ENCODE measurements at places on chromosomes 12 and 14.

- DNase-seq, result no peak
Measured at GRCh38 chr14:93173943-93174395, 10.7 kb downstream of the MOAP1 start.

DNA sequence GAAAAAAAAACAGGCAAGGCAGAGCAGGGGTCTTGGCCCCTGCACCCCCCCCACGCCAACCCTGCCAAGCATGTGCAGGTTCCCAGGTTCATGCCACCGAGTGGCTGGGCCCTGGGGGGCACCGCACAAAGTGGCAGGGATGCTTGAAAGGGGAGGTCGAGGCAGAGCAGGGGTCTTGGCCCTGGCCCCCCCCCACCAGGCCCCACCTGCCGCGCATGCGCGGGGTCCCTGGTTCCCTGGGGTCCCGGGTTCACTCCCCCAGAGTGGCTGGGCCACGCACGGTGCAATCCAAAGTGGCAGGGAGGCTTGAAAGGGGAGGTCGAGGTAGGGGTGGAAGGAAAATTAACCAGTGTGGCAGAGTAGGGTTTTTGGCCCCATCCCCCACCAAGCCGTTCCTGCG, 312.2 kb downstream of the ALG10 start:
- no peak for DNase-seq

GRCh38 chr12:85747941-85748495, 88.2 kb downstream of the RASSF9 start:
- DNase-seq, result no peak

- DNase-seq, result no peak
Measured at GRCh38 chr14:104892531-104893434, 27.7 kb downstream of the CEP170B start.

GRCh38 chr14:22044193-22044592, 370.6 kb upstream of the OR4E1 start:
- DNase-seq, result no peak

- DNase-seq, result no peak
Measured at GRCh38 chr12:123754041-123754772, 7.9 kb upstream of the DNAH10 start.

DNA sequence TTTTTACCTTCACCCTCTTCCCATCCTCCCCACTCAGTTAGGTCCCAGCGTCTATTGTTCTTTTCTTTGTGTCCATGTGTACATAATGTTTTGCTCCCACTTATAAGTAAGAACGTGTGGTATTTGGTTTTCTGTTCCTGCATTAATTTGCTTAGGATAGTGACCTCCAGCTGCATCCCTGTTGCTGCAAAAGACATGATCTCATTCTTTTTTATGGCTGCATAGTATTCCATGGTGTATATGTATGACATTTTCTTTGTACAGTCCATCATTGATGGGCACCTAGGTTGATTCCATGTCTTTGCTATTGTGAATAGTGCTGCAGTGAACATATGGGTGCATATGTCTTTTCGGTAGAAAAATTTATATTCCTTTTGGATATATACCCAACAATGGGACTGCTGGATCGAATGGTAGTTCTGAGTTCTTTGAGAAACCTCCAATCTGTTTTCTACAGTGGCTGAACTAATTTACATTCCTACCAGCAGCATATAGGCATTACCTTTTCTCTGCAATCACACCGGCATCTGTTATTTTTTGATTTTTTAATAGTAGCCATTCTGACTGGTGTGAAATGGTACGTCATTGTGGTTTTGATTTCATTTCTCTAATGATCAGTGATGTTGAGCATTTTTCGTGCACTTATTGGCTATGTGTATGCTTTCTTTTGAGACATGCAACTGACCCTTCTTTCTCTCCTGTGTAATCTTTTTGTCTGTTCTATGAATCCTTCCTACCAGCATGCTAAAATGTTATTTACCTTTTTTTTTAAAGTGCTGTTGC, 279.7 kb upstream of the AMIGO2 start:
- no peak for DNase-seq

DNA sequence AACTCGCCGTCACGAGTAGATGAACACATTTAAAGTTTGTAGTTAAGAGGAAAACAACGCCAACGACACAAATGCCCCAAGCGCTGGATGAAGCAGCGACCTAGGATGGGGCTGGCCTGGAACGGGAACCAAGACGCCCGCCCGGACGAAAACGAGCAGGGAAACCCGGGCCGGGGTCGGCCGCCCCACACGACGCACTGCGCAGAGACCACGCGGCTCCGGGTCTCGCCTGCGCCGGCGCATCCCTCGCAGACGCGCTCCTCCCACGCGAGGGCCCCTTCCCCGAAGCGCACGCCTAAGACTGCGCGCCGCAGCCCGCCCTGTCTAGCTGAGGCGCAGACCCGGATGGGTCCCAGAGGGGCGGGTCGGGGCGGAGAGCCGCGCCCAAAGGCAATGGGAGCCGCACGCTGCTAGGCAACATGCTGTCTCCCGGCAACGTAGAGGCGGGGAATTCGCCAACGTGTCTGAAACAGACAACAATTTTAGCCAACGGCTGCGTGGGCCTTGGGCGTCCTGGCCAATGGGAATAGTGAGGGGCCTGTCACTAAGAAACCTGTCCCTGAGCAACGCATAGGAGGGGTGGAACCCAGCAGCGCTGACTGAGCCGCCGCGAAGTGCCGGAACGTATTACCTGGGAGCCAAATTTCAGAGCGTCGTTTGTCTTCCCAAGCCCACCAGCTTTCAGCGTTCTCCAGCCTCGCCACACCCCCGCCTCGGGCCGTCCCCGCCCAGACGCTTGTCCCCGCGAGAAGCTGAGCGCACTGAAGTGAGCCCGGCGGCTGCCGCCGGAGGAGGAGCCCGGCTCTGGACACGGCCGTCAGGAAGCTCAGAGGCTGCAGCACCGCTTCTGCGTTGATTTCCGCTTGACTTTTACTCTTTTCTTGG, 21.0 kb upstream of the CHFR start:
- peak; percentile 94 for DNase-seq

DNA sequence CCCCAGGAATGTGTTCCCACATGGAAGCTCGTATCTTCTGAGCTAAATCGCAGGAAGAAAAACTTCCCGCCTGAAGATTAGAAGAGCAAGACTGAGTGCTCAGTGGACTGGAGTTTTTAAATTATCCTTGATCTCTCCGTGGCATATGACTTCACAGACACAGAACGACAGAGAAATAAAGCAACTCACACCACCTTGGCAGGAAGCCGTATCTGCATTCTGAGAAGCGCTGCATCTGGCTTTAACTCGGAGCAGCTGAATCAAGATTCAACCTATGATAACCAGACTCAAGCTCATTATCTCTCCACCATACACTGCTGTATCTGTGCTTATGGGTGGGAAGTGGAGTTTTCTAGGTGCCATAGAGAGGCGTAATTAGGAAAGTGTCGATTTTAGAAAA, 1482.7 kb downstream of the AACS start:
- DNase-seq, result no peak

GRCh38 chr14:81453166-81453766, 53.1 kb upstream of the STON2 start:
- DNase-seq, result peak; percentile 24

DNA sequence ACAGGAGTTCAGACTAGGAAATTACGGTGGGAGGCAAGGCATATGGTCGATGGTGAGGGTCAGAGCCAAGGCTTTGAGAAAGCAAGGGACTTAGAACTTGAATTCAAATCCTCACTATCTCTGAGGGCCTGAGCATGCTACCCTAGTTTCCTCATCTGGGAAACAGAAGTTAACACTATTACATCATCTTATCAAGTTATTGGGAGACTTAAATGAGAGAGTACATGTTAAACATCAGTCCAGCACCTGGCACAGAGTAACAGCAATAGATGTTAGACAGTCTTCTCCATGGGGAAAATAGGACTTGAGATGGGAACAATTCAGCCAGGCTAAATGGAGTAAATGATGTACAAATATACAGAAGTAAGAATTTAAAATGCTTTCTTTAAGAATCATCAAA, 38.5 kb downstream of the SLC38A1 start:
- no peak for DNase-seq

DNA sequence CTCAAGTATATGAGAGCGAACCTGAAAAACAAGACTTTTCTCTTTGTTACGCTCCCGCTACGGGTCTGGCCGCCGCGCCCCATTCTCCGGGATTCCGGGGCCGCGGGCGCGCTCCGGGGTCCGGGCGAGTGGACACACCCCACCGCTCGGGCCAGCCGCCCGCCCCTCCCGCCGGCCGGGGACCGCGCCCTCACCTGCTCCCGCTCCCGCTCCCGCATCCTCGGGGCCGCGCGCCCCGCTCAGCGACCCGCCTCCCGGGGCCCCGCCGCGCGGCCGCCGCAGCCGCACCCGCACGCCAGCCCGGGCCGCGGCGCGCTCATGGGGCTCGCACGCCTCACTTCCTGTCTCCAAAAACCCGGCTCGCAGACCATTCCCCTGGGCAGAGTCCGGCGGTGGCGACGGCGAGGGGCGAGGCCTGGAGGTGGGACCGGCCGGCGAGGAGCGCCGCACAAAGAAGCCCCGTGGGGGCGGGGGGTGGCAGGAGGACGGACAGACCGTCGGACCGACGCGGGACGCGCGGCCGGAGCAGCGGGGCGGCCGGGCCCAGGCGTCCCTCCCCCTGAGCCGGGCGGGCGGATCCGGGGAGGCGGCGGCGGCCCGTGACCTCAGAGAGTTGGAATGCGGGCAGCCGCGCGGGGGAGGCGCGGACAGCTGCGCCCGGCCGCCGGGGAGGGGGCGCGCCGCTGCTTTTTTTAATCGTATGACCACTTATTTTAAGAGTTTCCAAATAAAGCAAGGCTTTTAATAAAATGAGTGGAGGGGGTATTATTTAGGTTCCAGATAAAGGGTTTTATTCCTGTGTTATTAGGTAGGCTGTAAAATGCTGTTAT, at the start of gene PTPN21:
Gene PTPN21 (minus strand): TSS at position 551 of the 830 bp plus-strand sequence. CDS start 4,590 bp downstream, outside the sequence.
- DNase-seq, result no peak

DNA sequence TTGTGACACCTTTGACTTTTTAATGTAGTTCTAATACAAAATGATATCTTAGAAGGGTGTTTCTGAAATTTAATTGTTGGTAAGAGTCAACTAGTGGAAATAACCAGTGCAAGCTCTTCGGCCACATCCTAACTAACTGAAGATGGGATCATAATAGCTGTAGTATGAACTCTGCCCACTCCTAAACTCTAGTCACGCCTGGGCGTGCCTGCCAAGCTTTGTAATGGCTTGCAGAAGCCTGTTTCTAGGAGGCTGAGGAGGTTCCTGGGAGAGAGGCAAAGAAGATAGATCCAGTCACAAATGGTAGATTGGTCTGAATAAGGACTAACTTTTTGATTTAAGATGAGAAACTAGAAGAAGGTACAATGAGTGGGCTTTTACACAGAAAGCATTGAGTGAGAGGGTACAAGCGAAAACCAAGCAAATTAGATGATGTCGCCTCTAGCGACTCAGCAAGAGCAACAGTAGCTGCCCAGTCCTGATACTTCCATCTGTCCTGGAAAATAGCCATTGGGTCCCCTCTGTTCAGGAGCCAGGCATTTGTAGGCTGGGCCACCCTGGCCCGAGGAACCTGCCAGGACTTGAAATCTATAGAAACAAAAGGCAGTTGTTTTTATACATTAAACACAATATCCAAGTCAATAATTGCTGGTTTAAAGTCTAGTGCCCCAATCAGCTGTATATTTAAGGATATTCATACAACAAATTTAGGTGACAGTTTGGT, 148.8 kb downstream of the SLC38A4 start:
- no peak for DNase-seq

- DNase-seq, result no peak
Measured at GRCh38 chr14:102212356-102212755, 72.7 kb downstream of the WDR20 start.

DNA sequence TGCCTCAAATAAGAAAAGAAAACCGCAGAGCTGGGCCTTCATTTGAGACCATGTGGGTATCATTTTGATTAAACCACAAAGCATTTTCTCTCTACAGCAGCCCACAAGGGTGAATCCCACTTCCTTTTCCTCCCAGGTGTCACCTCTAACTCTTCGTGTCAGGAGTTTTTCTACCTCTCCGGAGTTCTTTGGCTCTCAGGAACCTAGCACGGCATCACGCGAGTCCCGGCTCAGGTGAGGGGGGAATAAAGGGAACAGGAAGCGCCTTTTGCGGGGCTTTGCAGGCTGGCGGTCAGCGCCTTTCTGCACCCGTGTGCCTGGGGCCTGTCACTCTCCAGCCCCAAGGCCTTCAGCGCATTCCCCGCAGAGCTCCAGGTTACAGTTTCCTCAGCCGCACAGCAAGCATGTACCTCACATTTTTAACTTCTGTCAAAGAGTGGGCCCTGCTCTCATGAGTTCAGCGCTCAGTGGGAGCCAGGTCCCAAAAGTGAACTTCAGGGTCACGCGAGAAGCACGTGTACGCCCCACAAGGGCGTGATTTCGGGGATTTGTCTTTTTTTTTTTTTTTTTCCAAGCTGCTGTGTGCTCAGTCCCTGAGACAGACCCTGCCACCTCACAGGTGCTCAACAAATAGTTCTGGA, 740 bp upstream of the PRPF40B start:
- peak; percentile 21 for DNase-seq

DNA sequence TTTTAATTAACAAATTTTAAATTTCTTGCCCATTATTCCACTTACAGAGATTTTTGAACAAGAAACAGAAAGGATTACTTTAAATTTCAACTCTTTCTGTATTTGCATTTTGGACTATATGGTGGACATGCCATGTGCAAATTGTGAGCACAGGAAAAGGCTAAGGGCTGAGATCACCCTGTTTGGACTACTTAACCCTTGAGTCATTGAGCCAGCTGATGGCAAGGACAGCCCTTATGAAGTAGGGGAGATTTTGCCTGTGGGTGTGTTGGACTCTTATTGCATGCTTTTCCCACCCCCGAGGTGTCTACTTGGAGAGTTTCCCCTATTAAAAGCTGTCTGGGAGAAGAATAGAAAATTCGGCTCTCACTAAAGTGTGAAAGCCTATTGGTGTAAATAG, 17.2 kb downstream of the DERA start:
- DNase-seq, result no peak

Data from stimulated activated CD4-positive, alpha-beta T cell treated with anti-CD3 and anti-CD28 coated beads, TNF-alpha, amount 100 ng/mL, for 48 hours (primary cell).